ENCODE measurements at places on chromosomes 3 and 15.

GRCh38 chr15:37951999-37952398 is 17.6 kb downstream of the TMCO5A start:
- no peak for DNase-seq

DNA sequence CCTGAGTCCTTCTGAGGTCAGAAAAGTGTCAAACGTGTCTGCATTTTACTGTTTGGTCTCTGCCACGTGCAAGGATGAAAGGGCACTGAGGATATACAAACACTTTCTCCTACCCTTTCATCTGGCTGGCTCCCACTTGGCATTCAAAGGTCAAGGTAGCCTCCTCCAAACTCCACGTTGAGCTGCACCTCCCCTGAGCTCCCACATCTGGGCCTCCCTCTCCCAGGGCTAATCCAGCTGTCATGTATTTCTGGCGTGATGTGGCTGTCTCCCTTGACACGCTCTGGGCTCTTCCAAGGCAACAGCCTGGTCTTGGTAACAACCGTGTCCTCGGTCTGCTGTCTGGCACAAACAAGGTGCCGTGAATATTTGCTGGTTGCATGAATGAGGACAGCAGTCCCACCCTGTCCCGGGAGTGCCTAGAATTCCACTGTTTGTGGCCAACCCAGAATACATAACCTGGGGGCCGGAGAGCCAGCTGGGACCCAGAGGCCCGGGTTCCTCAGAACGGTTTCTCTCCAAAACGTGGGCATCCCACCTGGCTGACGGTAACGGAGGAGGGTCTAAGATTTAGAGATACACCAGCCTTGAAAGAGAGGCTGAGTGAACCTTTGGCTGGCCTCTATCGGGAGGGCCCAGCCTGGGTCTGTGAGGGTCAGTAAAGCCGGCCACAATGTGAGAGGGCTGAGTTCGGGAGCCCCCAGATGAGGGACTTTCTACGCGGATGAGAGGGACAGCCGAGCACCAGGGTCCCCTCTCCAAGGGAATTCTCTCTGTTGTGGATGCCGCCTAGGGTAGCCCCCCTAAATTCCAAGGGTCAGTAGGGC is 767 bp downstream of the GLT8D1 start:
- DNase-seq: peak; percentile 46

GRCh38 chr15:71730277-71731144 is 79.8 kb upstream of the NR2E3 start:
- DNase-seq: peak; percentile 79

DNA sequence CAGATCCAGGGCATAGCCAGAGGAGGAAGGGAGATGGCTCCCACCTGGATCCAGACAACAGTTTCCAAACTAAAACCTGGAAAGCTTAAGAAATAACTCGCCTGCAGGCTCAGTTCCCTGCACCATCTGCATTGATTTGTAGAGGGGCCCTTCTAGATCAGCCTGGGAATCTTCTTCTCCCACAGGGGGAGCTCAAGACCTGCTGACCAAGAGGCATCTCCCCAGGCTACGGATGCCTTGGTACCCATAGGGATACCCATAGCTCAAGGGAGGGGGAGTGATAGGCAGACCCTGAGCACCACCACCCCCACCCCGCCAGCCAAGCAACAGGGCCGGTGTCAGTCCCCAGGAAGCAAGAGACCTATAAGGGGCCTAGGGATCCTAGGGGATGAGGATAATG is 28.0 kb upstream of the DCLK3 start:
- DNase-seq: peak; percentile 56

GRCh38 chr15:40955141-40955903 is 2.1 kb downstream of the CHAC1 start:
- no peak for DNase-seq

- DNase-seq: no peak
These were observed 203.8 kb downstream of the RBMS3 start for GRCh38 chr3:29484633-29485032.

GRCh38 chr3:134282659-134283047 is 32.0 kb upstream of the RYK start:
- no peak for DNase-seq

- DNase-seq: no peak
These were observed 43.7 kb downstream of the BTD start for GRCh38 chr3:15645246-15645645.

- DNase-seq: no peak
These were observed 418.8 kb downstream of the OTOL1 start for GRCh38 chr3:161915418-161915750.

GRCh38 chr3:171095063-171095462 is 68.5 kb upstream of the SLC2A2 start:
- DNase-seq: no peak

GRCh38 chr15:77138167-77138522 is 67.2 kb upstream of the TSPAN3 start:
- DNase-seq: no peak

DNA sequence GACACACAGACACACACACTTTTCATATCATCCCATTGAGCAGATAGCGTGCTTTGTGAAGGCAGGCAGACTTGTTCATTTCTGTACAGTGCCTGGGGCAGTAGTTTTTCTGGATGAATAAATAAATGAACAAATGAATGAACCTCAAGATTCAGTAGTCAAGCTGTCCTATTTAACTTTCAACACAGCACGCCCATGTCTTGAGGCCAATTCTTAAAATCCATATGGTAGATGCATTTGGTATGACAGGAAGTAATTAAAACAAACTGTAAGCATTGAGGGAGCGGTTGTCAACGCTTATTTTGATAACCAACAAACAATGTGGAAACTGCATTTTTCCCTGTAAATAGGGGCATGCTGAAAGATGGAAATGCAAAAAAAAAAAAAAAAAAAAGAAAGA is 80.0 kb upstream of the BNC1 start:
- DNase-seq: no peak

GRCh38 chr15:83809345-83809744 is 155.4 kb downstream of the ADAMTSL3 start:
- DNase-seq: no peak

GRCh38 chr15:62021991-62022600 is 38.2 kb downstream of the VPS13C start:
- DNase-seq: peak; percentile 49

DNA sequence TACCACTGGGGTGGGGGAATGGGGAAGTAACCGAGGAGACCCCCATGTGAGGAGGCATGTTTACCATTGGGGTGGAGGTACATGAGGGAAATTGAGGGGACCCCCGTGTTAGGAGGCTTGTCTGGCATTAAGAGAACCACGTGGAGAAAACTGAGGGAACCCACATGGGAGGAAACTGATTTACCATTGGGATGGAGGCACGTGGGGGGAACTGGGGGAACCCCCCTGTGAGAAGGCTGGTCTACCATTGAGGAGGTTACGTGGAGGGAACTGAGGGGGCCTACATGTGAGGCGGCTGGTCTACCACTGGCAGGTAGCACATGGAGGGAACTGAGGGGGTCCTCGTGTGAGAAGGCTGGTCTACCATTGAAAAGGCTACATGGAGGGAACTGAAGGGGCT is 159.4 kb downstream of the FBLN2 start:
- DNase-seq: no peak

GRCh38 chr3:14286887-14287500 is 108.4 kb downstream of the LSM3 start:
- no peak for DNase-seq

GRCh38 chr3:189862385-189862998 is 231.3 kb downstream of the TP63 start:
- DNase-seq: no peak

DNA sequence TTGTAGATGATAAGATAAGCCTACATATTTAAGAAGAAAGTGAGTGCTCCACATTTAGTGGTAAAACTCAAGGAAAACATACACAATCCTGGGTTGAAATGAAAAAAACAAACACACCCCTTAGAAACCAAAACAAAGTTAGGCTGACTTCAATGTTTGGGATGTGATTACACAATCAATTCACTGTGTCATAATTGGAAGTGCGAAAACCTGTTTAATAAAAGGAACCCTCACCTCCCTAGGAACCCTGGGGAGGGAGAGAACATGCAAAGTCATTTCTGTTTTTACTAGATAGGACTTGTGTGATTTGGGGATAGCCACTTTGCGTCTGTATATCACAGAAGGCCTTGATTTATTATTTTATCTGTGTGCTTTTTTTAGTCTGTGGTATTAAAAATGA is 275.0 kb downstream of the NFKBIZ start:
- DNase-seq: no peak

DNA sequence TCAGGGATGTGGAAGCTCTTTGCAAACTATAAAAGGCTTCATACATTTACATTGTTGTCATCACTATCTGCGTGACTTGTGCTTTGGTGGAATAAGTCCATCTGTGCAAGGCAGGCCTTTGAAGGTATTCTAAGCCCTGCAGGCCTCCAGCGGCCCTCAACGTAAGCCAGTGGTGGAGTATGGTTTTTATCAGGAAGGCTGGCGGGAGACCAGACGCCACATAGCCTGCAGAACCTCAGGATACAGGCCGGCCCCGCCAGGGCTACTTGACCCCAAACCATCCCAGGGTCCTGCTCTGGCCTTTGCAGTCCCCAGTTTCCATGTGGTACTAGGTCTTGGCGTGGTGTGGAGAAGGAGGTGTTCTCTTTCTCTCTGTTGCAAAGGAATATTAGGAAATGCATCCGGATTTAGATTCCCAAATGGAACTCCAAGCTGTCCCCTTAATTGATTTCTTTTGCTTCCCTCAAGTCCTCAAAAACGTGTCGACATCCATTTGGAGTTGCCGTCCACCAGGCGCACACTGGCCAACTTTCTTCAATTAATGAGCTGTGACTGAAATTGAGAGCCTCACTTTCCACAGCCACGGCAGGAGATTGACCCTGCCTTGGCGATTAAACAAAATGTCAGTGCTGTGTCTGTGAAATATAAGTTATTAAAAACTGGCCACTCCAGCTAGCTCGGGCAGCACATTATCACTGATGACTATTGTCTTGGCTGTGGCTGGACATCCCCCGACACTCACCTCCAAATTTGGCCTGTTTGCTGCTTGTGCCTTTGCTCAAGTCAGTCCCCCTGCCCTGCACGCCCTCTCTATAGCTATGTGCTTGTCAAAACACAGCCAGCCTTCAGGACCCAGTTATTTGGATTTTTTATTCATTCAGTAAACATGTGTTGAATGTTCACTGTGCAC is 239.8 kb upstream of the TLE3 start:
- no peak for DNase-seq

DNA sequence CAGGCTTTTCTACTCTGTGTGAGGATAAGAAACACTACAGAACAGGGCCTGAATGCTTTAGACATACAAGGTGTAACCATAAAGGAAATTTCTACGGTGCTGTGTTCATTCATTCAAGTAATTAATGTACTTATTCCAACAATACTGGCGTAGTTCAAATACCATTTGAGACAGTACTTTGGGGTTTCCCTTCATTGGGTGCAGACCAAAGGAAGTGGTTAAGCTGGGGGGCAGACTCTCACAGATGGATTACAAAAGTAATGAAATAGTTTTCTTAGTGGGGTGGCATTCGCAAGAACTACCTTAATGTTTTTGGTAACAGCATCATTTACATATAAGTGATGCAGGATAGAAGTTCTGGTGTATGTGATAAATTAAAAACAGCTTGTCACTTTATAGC is 65.9 kb downstream of the BTD start:
- DNase-seq: no peak

GRCh38 chr3:42545284-42545900 is 36.4 kb downstream of the SEC22C start:
- no peak for DNase-seq

DNA sequence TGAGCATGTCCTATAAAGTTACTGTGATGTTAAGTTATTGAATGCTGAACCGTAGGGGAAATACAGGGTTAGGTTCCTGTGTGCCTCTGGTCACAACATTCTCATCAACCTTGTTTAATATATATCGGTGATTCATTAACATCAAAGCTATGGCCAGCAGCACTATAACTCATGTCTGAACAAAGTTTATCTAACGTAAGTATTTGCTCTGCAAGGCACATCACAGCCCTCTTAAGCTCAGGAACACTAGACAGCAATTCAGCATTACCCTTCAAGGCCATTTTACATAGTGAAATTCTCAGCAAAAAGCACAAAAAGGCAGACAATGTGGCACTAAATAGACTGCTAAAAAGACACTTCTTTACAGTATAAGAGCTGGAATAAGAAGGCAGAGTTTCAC is 48.2 kb upstream of the FNDC3B start:
- no peak for DNase-seq

- no peak for DNase-seq
These were observed 12.3 kb upstream of the LMCD1 start for GRCh38 chr3:8489278-8489792.

- peak; percentile 85 for DNase-seq
These were observed 3.2 kb downstream of the NEIL1 start for GRCh38 chr15:75349851-75350588.

DNA sequence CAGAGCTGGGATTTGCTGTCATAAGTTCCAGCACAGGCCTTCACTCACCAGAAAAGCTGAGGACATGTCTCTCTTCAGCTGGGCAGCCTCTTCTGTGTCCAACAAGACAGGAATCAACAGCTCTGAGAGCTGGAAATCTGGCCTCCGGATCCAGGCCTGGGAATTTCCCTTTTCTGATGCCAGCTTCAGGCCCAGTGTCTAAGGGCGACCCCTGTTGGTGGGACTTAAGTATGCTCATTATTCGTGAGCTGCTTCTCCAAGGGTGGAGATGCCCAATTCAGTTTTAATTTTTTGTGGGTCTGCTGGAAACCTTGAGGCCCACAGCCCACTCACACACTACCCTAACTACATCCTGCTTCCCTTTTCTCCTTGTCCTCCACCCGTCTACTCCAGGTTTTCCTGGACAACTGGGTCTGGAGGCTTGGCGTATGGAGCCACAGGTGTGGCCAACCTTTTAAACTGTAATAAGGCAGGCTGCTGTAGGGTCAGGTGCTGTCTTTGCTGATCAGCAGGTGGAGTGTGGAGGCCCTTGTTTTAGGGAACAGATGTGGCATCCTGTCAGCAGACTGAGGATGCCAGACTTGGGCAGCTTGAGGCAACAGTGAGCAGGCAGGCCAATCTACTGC is 2.6 kb upstream of the CEMIP start:
- peak; percentile 79 for DNase-seq

DNA sequence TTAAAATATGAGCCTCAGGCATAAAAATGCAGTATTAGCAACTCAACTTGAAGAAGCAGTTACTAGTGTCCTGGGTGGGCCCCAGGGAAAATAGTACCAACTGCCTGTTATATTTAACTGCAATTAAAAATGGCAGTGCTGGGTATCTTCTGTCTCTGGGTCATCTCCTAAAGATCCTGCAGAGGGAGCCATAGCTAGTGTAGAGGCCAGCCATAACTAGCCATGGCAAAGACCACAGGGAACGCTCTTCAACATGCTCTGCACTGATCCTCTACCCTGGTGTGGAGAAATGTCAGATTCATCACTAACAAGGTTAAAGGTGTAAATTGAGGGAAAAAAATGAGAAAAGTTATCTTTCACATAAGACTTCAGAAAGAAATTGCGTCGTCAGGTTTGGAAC is 181.3 kb downstream of the SNRPN start:
- peak; percentile 18 for DNase-seq
